ENCODE measurements at places on chromosomes 3 and 15.

DNA sequence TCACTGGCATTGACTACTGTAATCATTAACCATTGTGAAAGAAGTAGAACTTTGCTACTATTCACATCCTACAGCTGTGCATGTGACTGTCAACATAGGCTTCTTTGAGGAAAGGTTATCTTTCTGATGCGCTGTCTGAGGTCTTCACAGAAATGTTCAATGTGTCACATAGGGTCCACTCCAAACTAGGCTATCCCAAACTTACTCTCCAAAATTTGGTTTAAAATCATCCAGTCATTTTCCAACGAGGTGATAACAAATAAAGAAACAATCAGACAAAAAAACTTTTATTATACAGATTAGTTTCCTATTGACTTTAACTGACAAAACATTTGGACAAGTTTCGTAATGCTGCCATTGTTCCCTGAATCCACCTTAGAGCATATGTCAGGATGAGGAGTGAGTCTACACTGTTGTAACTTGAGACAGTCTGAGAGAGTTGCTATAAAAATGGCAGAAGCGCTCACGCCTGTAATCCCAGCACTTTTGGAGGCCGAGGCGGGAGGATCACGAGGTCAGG is 511.6 kb downstream of the PLOD2 start:
- no peak for DNase-seq

GRCh38 chr3:181698263-181698954 is 13.3 kb upstream of the SOX2 start:
- DNase-seq: no peak

DNA sequence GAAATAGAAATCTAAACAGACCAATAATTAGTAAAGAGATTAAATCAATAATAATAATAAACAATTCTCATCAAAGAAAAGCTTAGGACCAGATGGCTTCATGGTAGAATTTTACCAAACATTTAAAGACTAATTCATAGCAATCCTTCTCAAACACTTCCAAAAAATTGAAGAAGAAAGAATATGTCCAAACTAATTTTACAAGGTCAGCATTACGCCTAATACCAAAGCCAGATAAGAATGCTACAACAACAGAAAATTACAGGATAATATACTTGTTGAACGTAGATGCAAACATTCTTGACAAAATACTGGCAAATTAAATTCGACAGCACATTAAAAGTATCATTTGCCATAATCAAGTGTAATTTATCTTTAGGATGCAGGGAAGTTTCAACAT is 36.1 kb upstream of the CADM2 start:
- DNase-seq: no peak

- peak; percentile 37 for DNase-seq
Measured at GRCh38 chr15:84079885-84080777, 155.4 kb upstream of the GOLGA6L4 start.

GRCh38 chr3:17384567-17385296 is 357.7 kb downstream of the TBC1D5 start:
- no peak for DNase-seq

DNA sequence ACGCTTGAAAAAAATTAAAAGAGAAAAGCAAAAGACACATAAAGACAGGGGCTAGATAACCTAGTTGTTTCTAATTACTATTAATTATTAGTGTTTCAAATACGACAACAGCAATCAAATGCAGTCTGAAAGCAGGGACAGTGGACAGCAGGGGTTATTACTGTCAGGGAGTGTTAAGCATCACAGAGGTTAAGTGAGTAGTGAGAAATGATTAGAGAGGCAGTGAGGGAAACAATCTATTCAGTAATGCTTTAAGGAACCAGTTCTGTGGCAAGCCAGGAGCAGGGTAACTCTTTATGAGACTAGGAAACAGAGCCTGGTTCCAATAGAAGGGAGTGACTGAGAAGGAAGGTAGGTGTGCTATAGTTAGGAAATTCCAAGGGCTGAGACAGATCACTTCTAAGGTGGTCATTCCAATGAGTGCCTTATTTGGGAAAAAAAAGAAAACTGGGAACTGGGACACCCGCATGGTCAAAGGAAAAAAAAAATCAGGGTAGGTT is 15.0 kb downstream of the RYK start:
- no peak for DNase-seq

DNA sequence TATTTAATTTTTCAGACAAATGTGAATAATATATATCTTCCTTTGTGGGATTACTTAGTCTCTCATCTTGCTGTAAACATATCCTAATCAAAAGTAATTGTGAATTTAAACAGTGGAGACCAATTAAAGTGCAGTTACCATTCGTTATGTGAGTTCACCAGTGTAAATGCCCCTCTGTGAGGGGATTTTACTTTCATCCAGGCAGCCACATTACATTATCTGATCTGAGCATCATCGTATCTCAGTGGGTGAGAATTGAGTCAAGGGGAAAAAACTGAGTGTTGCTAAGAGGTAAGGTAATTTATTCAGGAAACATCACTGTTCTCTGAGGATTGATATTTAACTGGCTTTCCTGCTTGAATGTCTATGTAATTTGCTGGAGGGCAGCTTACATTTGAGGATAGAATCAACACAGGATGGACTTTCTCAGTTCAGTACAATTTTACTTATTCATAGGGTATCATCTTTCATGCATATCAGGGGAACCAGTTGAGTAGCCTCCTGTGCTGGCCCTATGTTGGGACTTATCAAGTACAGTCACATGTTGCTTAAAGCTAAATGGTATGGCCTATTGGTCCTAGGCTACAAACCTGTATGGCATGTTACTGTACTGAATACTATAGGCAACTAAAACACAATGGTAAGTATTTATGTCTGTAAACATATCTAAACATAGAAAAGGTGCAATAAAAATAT is 219.7 kb downstream of the CD47 start:
- no peak for DNase-seq

- DNase-seq: no peak
Measured at GRCh38 chr3:139032326-139033002, 11.7 kb upstream of the PRR23B start.

- no peak for DNase-seq
Measured at GRCh38 chr3:195768414-195768813, 43.3 kb downstream of the MUC4 start.

GRCh38 chr15:101472033-101472432 is 17.5 kb downstream of the PCSK6 start:
- DNase-seq: no peak

- DNase-seq: no peak
Measured at GRCh38 chr3:113250566-113250965, 39.2 kb downstream of the BOC start.

DNA sequence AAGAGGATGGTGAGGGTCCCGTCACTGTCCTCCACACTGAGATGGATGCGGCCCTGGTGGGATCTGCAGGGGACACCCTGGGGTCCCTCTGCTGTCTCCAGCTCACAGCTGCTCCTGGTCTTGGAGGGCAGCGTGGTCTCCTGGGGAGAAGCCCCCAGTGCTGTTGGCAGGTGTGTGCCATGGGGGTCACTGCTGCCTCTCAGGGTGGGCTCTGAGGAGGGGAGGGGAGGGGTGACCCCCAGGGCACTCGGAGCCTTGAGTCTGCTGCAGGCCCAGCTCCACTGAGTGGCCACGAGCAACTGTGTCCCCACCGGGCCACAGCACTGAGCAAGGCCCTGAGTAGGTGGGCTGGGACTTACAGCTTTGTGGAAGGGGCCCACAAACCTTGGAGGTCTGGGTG is 34.7 kb downstream of the KLHL25 start:
- DNase-seq: no peak

DNA sequence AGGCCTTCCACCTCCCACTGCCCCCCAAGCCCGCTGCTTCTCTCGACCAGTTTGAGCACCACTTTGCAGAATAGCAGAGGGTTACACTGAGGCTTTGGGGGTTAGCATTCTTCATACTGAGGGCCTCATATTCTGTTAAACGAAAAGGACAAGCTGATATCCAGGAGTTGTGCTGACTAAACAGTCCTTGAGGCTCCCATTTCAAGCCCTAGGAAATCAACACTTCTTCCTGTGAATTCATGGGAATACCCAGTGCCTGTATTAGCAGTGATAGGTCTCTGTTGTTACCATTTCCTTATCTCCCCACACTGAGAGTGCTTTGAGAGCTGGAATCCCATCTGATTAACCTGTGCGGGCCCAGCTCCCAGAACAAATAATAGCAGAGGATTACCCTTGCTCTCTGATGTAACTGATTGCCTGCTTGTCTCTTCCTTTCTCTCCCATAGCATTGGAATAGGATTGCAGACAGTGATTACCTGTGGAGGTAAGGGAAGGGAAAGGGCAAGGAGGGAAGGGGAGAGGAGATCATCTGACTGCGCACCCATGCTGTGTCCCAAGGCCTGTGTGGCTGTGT is 930 bp downstream of the FBXW12 start:
- no peak for DNase-seq

DNA sequence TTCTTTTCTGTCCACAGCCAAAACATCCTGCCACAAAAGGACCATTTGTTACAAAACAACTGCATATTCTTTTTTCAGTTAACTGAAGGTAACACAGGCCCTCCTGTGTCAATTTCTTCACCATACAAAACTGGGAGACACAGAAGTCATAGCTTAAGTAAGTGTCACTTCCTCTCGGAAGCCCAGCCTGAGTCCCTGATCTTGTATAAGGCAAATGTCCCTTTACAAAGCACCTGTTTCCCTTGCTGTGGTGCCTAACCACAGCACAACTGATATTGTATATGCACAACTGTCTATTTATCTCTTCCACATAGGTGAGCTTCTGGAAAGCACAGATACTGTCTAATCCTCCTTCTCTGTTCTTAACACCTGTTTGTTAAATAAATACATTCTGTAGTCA is 293.7 kb downstream of the FHIT start:
- DNase-seq: no peak

DNA sequence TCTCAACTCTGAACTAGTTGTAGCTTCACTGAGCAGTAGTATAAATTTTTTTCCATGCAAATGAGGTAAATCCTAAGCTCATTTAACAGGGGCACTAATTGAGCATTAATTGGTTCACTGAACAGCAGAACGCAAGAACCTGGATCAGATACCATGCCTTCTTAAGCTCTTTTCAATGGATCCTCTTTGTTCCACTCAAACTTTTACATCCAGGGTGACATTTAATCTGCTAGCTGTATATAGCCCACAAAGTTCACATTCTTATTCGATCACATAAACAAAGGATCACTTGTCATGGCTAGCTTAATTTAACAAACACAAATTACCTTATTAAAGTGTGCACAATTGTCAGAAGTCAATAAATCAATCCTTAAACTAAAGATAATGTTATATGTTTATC is 281.6 kb downstream of the CNTN6 start:
- DNase-seq: no peak

GRCh38 chr3:52132041-52132440 is 22.2 kb downstream of the POC1A start:
- no peak for DNase-seq

- DNase-seq: peak; percentile 88
Measured at GRCh38 chr3:10551821-10552630, 46.6 kb upstream of the ATP2B2 start.

GRCh38 chr3:72664184-72664975 is 183.9 kb downstream of the SHQ1 start:
- no peak for DNase-seq

GRCh38 chr3:31546162-31546561 is 13.4 kb downstream of the STT3B start:
- DNase-seq: no peak

DNA sequence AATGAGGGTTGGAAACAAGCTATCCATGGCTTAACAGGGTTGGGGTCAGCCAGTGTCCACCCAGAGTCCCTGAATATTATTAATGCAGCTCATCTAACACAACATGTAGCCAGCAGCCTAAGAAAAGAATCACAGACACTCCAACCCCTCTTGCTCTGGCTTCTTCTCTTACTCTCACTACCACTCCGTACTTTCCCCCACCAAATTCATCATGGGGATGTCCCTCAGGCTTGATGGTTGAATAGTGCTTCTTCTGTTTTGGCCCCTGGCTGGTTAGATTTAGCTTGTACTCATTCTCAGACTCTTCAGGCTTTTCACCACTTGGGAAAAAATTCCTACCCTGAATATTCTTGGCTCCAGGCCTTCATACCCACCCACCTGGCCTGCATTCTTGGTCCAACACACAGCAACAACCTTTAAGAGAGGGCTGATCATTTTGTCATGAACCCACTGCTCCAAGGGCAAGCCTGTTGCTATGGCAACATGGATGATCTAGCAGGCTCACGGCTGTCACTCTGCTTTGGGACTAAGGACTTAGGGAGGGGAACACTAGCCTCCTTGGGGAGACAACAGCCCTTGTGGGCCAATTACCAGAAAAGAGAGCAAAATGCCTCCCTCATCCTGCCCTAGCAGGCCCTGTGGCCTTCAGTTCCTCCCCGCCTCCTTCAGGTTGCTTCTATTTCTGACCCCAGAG is 9.4 kb upstream of the MED12L start:
- DNase-seq: no peak

GRCh38 chr3:5188419-5189221 is 1.1 kb downstream of the EDEM1 start:
- peak; percentile 63 for DNase-seq

- no peak for DNase-seq
Measured at GRCh38 chr15:70722266-70723121, 40.9 kb downstream of the UACA start.

DNA sequence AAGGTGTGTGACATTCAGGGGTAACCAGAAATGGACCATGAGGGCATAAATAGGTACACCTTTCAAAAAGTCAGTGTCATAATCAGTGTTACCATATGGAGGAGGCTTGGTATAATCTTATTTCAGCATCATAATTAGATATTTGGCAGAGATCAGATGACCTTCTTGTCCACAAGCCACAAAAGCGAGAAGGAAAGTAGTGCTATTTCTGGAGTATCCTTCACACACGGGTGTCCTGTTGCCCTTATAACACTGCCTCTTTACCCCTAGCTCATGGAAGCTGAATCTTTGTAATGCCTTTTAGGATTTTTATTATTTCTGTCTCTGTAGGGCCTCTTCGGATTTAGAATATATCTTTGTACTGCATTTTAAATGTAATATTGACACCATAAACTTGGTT is 132.8 kb downstream of the LRIG1 start:
- DNase-seq: no peak

DNA sequence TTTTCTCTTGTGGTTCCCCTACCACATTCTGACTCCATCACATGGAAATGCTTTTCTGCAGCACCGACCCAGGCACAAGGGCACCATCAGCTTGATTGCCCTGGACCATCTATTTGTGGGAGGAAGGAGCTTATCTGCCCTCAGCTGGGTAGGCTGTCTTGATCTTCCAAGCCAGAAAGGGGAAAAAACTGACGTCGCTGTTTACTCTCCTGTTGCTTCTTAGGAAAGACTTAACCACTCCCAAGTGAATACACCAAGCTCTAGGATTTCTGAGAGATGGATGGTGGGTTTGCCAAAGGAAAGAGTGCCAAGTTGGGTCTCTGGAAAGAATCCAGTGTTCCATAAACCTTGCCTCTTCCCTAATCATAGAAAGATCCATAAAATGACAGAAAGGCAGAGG is 4.0 kb downstream of the TNFAIP8L3 start:
- DNase-seq: no peak

DNA sequence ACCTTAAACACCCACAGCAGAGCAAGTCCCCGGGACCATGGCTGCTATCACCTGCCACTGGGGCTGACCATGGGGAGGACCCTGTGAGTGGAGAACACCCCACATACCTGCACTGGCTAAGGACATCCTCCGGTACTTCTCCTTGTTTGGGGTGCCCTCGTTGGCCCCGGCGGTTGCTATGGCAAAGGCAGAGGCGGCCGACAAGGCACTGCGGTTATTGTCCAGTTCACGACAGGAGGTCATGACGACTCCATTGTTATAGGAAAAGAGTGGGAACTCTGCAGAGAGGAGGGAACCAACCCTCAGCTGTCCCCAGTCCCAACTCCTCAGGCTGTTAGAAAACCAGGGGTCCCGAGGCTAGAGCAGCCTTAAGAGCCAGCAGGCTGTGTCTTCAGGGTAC is 54.8 kb upstream of the CTSH start:
- DNase-seq: no peak
